ENCODE measurements at places on chromosomes 3 and 15. TPM values are rescaled to one million over a fixed set of nuclear protein-coding genes. Genes with fewer than 3 reads are reported as not detected.

The CA12 gene
- 5.0 TPM for total RNA-seq

The ITIH4 gene
- 0.09 TPM for total RNA-seq

The SSUH2 gene
- 0.27 TPM for total RNA-seq

GRCh38 chr3:172627057-172627809 lies 83.6 kb downstream of the NCEH1 start:
- DNase-seq, result no peak

DNA sequence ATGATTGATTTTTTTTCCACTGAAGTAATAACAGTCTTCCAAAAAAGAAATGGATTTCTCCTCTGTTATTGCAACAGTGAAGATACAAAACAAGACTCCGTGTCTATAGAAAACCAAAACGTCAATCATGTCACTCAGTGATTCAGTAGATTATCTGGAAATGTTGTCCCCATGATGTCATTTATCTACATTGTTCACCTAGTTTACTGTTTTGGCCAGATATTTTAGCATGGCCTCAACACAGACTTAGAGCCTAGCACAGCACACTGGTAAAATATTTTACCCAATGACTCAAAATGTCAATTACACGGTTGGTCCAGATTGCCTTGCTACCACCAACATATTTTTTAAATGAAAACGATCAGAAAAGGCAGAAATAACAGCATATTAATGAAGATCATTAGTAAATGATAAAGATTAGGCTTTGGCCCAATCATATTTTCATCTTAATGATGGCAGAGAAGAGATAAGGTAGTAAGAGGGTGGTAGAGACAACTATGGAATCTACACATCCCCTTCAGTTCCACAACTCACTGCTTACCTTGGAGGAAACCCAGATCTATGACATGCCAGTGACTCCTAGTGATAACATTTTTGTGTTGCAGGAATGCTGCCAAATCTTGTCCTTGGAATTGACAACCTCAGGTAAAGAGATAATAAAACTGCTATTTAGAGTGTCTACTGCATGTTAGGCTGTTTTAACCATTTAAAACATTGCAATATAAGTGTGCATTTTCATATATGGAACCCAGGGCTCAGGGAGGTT lies 347.7 kb upstream of the ARPP21 start:
- DNase-seq, result no peak

DNA sequence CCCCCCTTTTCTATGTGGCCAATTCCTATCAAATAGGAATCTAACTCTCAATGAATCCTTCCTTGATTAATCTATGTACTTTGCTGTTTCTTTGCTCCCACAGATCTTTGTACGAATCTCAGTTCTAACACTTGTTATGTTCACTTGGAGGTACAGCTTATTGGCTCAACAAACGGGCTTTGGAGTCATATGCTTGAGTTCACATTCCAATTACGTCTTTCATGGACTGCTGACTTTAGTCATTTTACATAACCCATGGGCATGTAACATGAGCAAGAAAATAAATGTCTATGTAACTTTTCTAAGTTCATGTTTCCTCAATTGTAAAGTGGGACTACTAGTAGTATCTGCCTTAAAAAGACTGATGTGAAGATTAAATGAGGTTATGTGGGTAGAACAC lies 123.2 kb upstream of the TBC1D5 start:
- no peak for DNase-seq

The DTX3L gene
- 14.7 TPM for total RNA-seq

GRCh38 chr3:126003447-126004190 lies 34.6 kb downstream of the ROPN1B start:
- no peak for DNase-seq

DNA sequence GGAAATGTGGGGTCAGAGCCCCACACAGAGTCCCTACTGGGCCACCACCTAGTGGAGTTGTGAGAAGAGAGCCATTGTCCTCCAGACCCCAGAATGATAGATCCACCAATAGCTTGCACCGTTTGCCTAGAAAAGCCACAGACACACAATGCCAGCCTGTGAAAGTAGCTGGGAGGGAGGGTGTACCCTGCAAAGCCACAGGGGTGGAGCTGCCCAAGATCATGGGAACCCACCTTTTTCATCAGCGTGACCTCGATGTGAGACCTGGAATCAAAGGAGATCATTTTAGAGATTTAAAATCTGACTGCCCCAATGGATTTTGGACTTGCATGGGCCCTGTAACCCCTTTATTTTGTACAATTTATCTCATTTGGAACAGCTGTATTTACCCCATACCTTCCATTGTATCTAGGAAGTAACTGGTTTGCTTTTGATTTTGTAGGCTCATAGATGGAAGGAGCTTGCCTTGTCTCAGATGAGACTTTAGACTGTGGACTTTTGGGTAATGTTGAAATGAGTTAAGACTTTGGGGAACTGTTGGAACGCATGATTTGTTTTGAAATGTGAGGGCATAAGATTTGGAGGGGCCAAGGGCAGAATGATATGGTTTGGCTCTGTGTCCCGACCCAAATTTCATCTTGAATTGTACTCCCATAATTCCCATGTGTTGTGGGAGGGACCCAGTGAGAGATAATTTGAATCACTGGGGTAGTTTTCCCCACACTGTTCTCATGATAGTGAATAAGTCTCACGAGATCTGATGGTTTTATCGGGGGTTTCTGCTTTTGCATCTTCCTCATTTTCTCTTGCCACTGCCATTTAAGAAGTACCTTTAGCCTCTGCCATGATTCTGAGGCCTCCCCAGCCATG lies 49.0 kb downstream of the CD200 start:
- DNase-seq, result no peak

The MAPK6 gene
- 119 TPM for total RNA-seq

- no peak for DNase-seq
Observed at GRCh38 chr3:39053696-39054095, 1.9 kb downstream of the WDR48 start.

- no peak for DNase-seq
Observed at GRCh38 chr3:31291818-31292217, 240.9 kb upstream of the STT3B start.

- DNase-seq, result no peak
Observed at GRCh38 chr15:79296583-79296982, 14.1 kb downstream of the ANKRD34C start.

GRCh38 chr3:182364323-182364722 lies 429.0 kb upstream of the ATP11B start:
- peak; percentile 38 for DNase-seq

DNA sequence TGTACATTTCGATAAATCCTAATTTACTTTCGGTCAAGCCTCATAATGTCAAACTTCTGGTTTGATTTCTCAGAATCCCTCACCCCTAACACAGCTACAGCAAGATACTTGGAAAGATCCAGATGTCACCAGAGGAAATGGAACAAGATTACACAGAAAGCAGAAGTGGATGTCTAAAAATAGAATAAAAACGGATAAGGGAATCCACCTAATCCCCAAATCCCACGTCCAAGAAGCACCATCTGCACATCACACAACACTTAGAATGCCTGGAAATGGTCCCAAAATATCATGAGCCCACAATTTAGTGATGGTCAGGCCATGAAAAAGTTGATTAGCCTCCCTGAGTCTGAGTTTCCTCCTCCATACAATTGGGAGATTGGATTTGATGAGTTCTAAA lies 61.7 kb downstream of the AGTR1 start:
- DNase-seq, result no peak

The PIK3CB gene
- total RNA-seq, result 7.8 TPM

The KCNMB2 gene
- total RNA-seq, result 0.06 TPM

GRCh38 chr3:19347671-19348070 lies 199.4 kb downstream of the KCNH8 start:
- no peak for DNase-seq

- DNase-seq, result no peak
Observed at GRCh38 chr3:13427662-13428603, 7.8 kb upstream of the NUP210 start.

- peak; percentile 78 for DNase-seq
Observed at GRCh38 chr3:170358042-170359010, 811 bp downstream of the SKIL start.

The FMN1 gene
- 5.7 TPM for total RNA-seq

The RAB5A gene
- 19.2 TPM for total RNA-seq

DNA sequence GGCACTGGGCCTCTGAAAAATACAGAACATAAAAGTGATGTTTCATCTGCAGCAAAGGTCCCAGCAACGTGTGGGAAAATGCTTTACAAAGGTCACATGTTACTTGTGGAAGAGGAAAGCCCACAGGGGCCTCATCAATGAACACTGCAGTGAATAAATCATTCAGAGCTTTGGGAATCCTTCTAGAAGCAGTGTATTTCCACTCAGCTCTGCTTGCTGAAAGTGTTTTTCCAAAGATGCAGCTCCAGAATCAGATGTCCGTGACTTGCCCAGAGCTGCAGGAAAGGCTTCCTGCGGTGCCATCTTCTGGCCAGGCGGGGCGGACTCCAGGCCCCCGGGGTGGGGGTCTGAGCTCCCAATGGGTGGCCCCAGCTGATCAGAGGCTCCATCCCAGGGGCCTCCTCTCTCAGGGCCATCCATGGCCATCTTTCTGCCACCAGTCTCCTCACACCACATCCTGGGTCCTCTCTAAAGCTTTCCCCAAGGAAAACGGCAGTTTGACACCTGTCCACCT lies 81.5 kb downstream of the C3orf70 start:
- DNase-seq, result no peak

GRCh38 chr3:122021811-122022401 lies at the start of gene ILDR1:
TSS of gene ILDR1 (minus strand) at chr3:122022247. CDS start at chr3:122022077, 170 bp downstream.
- DNase-seq, result no peak

DNA sequence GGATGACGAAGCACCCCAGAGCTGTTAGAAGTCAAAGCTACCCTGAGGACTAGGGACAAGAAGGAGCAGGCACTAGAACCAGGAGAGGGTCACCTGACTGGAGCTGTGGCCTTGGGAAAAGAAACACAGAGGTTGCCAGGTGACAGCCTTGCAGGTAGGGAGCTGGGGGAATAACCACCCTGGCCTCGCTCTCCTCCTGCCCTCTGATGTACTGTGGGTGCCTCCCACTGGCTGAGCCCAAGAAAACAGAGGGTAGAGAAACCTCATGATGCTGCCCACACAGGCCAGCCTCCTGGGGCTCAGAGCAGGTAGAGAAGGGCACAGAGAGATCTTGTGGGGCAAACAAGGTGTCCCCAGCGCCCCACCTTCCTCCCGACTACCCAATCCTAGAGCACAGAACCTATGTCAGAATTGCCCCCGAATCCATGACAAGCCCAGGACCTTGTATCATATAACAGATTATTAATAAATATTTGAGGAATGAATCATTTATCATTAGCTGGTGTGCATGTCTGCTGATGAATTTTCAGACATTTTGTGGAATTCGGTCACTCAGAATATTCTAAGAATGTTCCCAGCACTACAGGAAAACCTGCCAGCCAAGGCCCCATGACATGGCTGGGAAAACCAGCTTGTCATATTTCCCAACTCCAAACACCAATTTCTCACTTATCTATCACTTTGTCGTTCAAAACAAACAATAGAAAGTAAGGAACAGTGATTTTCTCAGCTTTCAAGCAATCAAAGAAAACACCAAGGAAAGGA lies 59.8 kb upstream of the MEX3B start:
- no peak for DNase-seq

The CYFIP1 gene
- total RNA-seq, result 80.3 TPM

GRCh38 chr3:4416427-4416945 lies 50.6 kb downstream of the SUMF1 start:
- DNase-seq, result no peak

The GNAT1 gene
- not detected for total RNA-seq

DNA sequence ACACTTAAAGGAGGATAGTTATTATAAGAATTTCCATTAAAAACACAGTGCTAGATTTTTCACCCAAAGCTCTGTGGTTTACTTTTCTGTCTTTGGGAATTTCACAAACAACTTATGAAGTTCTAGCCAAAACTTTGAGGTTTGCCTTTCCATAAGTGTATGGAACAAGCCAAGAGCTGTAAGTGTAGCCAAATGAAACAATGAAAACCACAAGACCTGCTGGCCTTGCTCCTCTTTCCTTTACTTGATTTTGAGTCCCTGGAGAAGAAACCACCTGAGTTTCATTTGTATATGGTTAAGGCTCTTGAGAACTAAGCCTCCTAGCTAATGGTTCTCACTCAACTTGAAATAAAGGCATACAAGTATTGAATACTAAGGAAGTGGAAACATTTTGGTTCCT lies 365.3 kb upstream of the EPHA3 start:
- no peak for DNase-seq

DNA sequence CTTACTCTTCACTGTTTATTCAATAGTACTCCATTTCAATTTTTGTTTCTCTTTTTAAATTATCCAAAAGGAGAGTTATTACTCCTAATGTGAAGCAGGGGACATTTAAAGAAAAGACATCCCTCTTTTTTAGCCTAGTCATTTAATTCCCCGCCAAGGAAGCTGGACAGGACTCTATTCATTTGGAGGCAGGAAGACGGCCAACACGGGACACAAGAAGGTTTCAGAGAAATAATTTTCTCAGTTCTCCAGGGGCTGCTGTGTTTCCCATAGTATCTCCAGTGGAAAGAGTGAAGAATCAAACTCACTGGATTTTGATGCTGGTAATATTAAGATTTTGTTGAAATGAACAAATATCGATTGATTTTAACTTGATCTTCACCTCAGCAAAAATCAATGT lies 833.7 kb downstream of the ROBO2 start:
- no peak for DNase-seq

DNA sequence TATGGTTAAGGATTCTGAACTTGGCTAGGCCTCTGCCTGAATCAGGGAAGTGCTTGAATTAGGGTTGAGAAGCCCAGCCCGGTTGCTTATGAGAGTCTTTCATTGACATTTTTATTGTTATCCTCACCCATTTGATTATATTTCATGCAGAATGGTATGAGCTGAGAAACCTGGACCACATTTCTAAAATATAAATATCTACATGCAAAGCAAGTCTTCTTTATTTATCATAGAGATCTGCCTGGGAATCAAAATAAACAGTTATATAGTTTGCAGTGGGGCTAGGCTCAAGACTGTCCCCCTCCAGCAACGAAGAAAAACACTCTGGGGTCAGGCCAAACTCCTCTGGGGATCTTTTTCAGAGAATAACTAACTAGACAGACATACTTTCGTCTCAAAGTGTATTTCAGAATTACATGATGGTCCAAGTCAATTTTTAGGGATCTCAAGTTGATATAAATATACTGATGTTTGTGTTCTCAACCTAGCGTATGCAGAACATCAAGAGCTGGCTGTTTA lies 675.4 kb upstream of the NR2F2 start:
- DNase-seq, result no peak

DNA sequence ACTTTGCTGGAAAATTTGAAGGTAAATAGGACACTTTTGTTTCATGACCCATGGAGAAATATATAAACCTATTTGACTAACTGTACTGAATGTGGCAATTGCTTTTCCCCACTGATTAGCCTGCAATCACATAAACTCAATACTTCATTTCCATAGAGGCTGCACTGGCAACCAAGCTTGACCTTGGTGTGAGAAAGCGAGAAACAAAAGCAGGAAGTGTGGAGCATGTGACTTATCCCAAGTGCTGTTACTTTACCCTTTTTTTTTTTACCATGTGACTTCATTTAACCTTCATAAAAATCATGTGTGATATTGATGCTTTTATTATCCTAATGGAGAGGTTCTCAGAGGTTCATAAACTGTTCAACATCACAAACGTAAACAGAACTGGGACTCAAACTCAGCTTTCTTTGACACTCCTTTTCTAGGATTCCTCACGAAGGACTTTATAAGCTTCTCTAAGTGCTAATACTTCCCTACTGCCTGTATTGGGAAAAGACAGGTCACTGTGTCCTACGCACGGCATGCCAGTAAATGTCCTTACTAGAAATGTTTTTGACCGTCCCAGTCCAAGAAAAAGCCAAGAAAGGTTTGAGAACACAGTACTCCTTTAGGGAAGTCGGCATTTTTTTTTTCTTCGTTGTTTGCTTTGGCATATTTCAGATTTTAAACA lies 34.9 kb upstream of the ZNF385D start:
- DNase-seq, result no peak
